ENCODE measurements at places on chromosomes 16 and 17.

GRCh38 chr16:58442547-58442946 is 50.3 kb downstream of the GINS3 start:
- no peak for DNase-seq

- no peak for DNase-seq
Observed at GRCh38 chr16:2859686-2860265, 1.8 kb upstream of the PRSS22 start.

DNA sequence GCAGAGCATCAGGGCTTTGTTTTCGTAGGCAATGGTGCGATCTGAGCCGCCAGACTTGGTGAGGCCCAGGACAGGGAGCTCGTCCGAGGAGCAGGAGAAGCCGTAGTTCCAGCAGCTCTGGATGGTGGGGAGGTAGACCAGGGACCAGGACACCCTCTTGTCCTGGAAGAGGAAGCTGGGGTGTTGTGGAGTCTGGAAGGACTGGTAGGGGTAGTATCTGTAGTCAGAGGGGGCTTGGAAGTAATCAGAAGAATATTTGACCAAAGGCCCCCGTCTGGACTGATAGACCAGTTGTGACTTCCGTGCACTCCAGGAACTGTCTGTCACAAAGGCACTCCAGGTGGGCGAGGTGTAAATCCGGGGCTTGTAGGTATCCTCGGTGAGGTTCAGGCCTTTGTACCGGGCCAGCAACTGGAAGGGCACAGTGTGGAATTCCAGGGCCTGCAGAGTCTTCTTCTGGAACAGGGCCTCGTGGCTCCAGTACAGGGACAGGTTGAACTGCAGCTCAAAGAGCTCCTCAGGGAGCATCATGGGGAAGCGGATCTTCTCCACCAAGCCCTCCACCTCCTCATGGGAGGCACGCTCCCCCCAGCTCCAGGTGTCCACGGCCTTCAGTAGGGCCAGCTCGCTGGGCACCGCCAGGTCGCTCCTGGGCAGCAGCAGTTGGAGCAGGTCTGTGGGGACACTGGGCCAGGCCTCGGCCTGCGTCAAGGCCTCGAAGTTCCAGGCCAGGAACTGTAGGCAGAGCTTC is 7.8 kb downstream of the LGALS3BP start:
- no peak for DNase-seq

DNA sequence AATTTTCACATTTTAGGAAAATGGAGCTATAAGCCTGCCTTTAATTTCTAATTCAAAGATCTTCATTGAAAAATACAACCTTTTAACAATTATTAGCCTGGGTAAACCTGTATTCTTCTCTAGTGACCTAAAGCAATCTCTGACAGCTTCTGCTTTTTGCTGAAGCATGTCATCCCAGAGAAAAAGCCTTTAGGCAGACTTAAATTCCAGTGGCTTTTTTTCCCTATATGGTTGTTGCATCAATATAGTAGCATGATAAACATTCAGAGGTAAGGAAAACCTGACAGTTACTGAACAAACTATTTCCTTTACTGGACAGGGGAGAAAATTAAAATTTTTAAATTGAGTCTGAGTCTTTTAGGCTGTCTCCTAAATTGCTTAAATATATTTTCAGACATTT is 7.8 kb upstream of the EVI2A start:
- DNase-seq = no peak

DNA sequence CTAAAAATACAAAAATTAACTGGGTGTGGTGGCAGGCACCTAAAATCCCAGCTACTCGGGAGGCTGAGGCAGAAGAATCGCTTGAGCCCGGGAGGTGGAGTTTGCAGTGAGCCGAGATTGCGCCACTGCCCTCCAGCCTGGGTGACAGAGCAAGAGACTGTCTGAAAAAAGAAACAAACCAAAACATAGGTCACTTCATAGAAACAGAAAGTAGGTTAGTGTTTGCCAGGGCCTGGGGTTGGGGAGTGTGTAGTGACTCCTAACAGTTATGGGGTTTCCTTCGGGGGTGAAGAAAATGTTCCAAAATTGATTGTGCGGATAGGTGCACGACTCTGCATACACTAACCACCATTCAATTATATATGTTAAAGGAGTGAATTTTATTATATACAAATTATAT is 59.2 kb downstream of the ATP2C2 start:
- no peak for DNase-seq

- no peak for DNase-seq
Observed at GRCh38 chr16:88633684-88634140, 4.7 kb upstream of the IL17C start.

DNA sequence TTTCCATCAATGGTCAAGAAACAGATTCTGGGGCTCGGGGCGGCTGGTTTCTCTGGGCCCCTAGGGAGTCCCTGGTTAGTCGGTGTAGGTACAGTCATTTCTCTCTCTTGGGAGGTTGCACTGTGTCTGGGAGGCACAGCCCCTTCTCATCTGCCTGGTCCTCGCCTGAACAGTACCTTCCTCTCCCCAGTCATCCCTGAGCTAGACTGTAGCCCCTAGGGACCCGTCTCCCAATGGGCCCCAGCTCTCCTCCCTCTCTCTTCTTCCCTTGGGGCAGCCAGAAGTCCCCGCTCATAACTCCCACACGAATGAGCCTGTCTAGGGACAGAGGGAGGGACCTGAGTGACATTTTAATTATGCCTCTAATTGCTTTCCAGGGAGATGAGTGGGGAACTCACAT is 20.2 kb upstream of the CPSF4L start:
- DNase-seq = no peak

- DNase-seq = no peak
Observed at GRCh38 chr17:44601973-44602372, 44.7 kb downstream of the FZD2 start.

GRCh38 chr17:82080048-82080788 is 14.6 kb upstream of the DUS1L start:
- no peak for DNase-seq

All from stimulated activated CD4-positive, alpha-beta T cell treated with anti-CD3 and anti-CD28 coated beads, TNF-alpha, amount 100 ng/mL, for 1 hour (primary cell).